ENCODE measurements at places on chromosomes 5 and 9. TPM values are rescaled to one million over a fixed set of nuclear protein-coding genes. Genes with fewer than 3 reads are reported as not detected.

- H3K4me1 ChIP-seq = no peaks in the 10 kb centered on the region
- peak; percentile 72 for DNase-seq
- H3K27me3 ChIP-seq = no peaks in the 10 kb centered on the region
- H3K27ac ChIP-seq = no peak overlapping the region
- H3K4me3 ChIP-seq = no peak overlapping the region
Observed at GRCh38 chr9:132507670-132508469, 74.5 kb upstream of the BARHL1 start.

DNA sequence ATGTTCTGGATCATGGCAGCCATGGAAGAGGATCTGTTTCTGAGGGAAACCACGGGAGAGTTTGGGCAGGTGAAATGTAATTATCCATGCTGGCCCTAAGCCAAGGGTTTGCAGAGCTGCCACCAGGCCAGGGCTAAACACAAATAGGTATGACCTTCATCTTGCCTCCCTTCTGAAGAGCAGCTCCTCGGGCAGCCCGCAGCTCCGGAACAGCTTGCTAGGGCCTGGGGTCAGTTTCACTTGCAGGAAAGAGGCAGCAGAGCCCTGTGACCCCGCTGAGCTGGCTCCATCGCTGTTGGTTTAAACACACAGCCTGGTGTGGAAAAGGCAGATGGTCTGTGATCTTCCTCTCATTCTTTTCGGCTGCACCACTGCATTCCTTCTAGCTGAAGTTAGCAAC lies 141.4 kb downstream of the TMEM38B start:
- no peaks in the 10 kb centered on the region for H3K4me1 ChIP-seq
- H3K4me3 ChIP-seq = no peak overlapping the region
- no peak overlapping the region for H3K27ac ChIP-seq
- no peaks in the 10 kb centered on the region for H3K36me3 ChIP-seq
- no peak for DNase-seq

GRCh38 chr5:52774005-52774410 lies 13.7 kb upstream of the ITGA1 start:
- H3K27me3 ChIP-seq = no peaks in the 10 kb centered on the region
- no peak for DNase-seq
- no peaks in the 10 kb centered on the region for H3K4me1 ChIP-seq
- no peak overlapping the region for H3K27ac ChIP-seq
- no peaks in the 10 kb centered on the region for H3K36me3 ChIP-seq

Gene SLC36A3
- total RNA-seq = not detected

Gene GFI1B
- not detected for total RNA-seq

GRCh38 chr5:21581508-21581907 lies 1271.6 kb downstream of the CDH12 start:
- H3K36me3 ChIP-seq = peaks cover 4% of the 10 kb centered on the region
- H3K27ac ChIP-seq = no peak overlapping the region
- no peak for DNase-seq

DNA sequence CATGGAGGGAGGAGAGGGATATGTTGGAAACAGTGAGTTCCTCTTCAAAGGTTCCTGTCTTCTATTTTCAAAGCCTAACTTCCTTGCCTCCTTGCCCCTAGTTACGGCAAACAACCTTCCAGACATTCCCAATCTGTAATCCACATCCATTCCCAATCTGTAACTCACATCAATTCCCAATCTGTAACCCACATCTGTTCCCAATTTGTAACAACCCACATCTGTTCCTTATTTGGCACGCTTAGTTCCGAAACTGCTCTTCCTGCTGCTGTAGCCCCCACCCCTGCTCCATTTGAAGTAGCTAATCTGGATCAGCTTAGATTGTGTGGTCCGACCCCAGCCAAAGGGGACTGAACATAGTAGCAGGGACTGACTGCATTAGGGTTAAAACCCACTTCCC lies 23.9 kb upstream of the IDNK start:
- no peak overlapping the region for H3K27ac ChIP-seq
- H3K27me3 ChIP-seq = no peaks in the 10 kb centered on the region
- no peaks in the 10 kb centered on the region for H3K36me3 ChIP-seq
- no peak for DNase-seq
- no peaks in the 10 kb centered on the region for H3K4me1 ChIP-seq
- no peak overlapping the region for H3K4me3 ChIP-seq

Gene NOXA1
- total RNA-seq = 1.8 TPM

DNA sequence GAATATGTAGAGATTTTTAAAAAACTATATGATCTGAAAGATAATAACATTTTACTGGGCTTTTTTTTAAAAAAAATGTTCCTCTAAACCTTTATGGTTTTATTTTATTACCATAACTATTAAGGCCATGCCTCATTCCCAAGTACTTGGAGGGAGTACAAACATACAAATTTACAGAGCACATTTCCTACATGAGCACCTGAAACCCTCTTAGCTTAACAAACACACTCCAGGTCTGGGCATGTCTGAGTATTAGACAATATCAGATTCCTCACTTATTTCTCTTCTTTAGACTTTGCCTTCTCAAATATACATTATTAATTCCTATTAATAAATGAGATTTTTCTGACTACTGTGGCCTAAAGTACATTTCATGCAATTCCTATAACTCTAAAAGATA lies 319.2 kb downstream of the SLCO4C1 start:
- H3K4me3 ChIP-seq = no peak overlapping the region
- H3K27ac ChIP-seq = no peak overlapping the region
- H3K36me3 ChIP-seq = no peaks in the 10 kb centered on the region
- no peaks in the 10 kb centered on the region for H3K27me3 ChIP-seq
- no peak for DNase-seq
- H3K4me1 ChIP-seq = no peaks in the 10 kb centered on the region

DNA sequence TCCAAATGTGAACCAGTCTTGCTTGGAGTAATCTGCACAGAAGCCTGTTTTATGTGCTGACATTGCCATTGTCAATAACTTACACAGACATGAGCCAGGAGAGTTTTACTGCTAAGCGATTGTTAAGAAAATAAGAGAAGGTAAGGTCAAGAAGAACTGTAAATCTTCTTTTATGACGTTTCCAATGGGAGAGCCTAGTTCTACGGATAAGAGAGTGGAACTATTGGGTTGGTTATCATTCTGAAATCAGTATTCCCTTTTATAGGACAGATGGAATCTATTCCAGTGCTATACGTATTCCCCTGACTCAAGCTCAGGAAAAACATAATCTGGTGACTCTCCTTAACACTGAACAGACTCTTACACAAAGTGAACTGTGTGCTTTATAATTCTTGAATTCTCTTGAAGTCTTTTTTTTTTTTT lies 137.9 kb upstream of the OTULINL start:
- no peak overlapping the region for H3K4me3 ChIP-seq
- H3K36me3 ChIP-seq = no peaks in the 10 kb centered on the region
- DNase-seq = no peak
- H3K4me1 ChIP-seq = peaks cover 6% of the 10 kb centered on the region
